ENCODE measurements at places on chromosomes 2 and 18. TPM values are rescaled to one million over a fixed set of nuclear protein-coding genes. Genes with fewer than 3 reads are reported as not detected.

The IL1F10 gene
- not detected for total RNA-seq

The CDH7 gene
- not detected for total RNA-seq

The IL1RN gene
- total RNA-seq: not detected

The CTNNA2 gene
- not detected for total RNA-seq

The CCL20 gene
- total RNA-seq: not detected

The AKAIN1 gene
- not detected for total RNA-seq
